ENCODE measurements at places on chromosomes 12 and 14.

DNA sequence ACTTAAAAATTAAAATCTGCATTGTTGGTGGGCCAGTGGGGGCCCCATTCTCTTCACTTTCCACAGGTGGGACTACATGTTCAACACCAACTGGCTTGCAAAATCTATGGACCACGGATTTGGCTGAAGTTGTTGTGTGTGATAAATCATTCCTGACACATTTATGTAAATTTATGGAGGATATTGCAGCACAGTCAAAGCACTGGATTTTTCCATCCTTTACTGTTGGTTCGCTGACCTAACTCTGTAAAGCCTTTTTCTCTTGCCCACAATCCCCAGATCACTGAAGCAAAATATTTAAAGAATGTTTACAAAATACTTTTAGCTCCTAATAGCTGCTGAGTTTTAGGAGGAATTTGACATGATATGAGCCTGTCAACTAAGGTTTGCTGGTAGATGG, 219.7 kb upstream of the PRICKLE1 start:
- DNase-seq = no peak

- no peak for DNase-seq
These were observed 165.4 kb downstream of the DERA start for GRCh38 chr12:16076557-16076956.

GRCh38 chr12:47576289-47576945, 129.4 kb downstream of the RPAP3 start:
- DNase-seq = no peak

GRCh38 chr14:95649230-95649629, 37.0 kb upstream of the TCL1B start:
- no peak for DNase-seq

DNA sequence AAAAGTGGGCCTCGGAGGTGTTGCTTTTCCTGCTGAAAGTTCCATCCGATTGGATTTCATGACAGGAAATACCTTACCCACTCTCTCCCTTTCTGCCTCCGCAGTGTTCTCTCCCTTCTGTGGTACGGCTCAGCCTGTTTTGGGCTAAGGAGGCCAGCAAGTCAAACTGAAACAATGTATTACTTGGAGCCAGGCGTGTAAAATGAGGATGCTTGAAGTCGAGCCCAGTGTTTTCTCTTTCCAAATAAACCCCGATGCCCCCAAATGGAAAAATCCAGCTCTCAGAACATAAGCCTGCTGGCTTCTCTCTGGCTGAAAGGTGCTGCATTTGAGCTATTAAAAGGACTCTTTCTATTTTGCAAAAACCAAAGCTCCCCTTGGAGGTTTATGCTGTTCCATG, 124.7 kb downstream of the ZNF664 start:
- DNase-seq = no peak

DNA sequence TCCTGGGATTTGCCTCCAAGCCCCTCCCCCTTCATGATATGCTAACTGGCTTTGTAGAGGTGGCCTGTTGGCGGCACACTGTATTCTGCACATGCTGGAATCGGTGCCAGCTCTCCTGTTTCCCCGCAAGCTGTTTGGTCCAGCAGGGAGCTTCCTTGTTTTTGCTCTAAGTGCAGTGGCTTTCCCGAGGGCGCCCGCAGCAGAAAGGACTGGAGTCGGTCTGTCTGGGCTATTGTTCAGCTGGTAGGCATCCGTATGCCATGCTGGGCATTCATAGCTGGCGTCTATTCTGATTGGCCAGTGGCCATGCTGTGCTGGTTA, 88.9 kb upstream of the MED13L start:
- no peak for DNase-seq

DNA sequence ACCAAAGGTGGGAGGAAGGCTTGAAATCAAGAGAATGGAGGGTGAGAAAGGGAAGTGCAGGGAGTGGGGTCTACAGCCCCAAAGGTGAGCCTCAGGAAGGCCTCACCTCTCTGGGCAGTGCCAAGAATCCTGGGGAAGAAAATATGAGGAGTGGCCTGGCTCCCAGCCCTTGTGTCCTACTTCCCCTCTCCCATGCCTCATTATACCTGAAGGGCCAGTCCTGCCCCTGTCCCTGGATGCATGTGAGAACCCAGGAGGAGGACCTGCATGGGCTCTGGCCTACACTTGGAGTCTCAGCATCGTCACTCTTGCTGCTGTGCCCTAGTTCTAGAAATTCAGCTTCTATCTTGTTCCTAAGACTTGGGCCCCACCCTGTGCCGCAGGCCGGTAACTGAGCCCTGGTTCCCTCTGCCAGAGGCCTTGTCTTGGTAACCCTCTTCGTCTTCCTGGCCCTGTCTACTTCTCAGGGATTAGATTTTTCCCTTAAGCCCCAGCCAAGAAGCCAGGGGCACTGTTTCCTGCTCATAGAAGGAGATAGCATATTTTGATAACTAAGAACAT, 10.9 kb upstream of the MYH7 start:
- no peak for DNase-seq

DNA sequence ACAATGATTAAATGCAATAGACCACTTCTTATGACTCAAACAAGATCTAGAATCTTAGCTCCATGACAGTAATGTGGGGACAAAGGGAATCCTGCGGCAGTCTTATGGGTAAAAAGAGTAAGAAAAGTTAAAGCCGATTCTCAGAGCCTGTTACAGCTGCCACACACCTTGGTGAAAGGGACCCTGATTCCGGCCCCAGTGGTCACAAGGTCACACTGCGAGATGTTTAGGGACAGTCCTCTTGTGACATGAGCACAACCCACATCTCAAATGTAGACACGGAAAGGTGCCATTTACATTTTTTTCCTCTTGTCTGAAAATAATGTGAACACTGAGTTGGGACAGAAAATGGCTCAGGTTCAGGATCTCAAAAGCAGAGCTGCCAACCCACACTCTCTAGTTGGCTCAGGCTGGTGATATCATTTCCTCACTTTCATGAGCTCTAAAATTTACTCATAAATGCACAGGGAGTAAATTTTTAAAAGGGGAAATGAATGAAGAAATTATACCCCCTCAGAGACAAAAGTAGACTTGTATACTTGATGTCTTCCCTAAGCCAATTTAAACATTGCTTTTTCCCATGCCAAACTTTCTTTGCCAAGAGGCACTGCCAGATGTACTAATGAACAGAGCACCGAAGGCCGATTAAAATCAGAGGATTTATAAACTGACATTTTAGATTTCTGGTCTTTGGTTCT, 113.1 kb upstream of the OVCH1 start:
- DNase-seq = no peak

DNA sequence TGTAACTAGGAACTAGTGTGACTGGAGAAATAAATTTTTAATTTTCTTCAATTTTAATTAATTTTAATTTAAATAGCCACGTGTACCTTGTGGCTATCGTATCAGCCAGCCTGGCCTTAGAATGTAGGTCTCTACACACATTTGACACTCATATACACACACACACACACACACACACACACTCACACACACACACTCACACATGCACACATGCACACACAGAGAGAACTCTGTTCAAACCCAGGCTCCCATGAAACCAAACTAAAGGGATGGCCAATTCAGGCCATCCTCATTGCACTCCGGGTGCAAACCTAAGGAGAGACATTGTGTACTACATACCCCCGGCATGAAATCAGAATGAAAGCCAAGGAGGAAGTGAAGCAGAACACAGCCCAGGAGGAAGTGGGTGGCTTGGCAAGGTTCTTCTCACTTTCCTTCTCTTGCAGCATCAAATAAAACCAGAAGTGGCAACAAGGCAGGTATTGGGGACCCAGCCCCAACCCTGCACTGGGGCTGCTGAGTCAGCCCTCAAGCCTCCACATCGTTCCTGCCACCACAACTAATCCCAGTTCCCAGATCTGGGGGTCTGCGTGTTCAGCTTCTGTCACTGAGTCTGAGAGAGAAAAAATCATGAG, 26.2 kb upstream of the CHPT1 start:
- peak; percentile 42 for DNase-seq

DNA sequence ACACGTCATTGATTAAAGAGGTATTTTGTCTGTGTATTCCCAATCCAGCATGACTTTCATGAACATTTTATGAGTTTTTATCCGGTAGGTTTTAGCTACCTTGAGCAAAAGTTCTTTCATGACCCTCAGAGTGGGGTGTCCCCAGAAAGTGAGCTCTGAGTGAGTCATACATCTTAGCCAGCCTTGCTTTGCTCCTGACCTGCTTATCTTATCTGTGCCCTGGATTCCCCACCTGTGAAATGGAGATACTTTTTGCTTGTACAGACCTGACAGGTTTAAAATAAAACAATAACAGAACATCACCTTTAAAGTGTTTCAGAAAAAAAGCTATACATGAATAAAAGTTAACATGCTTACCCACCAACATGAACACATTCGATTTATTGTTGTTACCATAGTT, 202.8 kb upstream of the SOX5 start:
- no peak for DNase-seq

GRCh38 chr14:74535756-74536325, 42.3 kb downstream of the ISCA2 start:
- DNase-seq = no peak

- DNase-seq = no peak
These were observed 38.4 kb downstream of the PARP11 start for GRCh38 chr12:3834774-3835173.

GRCh38 chr12:53751336-53752191, at the start of gene CISTR:
Gene CISTR (minus strand): TSS chr12:53751979.
- peak; percentile 40 for DNase-seq

GRCh38 chr14:95471016-95471415, 45.4 kb downstream of the SYNE3 start:
- DNase-seq = no peak

DNA sequence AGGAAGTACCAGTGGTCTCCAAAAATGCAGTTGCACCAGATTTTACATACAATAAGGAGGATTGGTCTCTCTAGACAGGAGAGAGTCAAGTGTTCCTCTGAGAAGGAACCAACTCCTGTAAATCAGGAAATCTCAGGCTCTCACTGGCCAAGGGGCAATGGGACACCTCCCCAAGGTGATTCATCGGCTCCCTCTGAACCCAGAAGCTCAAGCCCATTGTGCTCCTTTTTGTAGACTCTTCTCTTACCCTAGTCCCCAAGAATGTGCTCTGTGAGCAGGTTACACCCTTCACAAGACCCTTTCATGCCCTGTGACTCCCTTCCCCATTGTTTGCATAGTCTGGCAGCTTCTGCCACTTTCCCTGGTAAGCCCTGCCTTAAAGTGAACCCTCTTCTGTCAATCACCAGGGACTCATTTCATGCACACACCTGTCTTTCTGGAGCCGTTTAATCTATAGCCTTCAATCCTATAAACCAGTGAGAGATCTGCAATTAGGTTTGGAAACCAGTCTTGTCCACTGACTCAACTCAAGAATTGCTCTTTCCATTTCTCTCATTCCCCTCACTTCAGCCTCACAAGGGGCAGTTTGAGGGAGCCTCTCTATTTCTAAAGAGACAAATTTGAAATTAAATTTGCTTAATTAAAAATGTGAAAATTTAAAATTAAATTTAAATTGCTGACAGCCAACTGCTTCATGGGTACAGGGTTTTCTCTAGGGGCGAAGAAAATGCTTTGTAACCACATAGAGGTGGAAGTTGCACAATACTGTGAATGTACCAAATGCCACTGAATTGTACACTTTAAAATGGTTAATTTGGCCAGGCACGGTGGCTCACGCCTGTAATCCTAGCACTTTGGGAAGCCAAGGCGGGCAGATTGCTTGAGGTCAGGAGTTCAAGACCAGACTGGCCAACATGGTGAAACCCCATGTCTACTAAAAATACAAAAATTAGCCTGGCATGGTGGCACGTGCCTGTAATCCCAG, 38.3 kb upstream of the LTA4H start:
- DNase-seq = no peak

GRCh38 chr12:109820816-109821381, 12.3 kb downstream of the TRPV4 start:
- DNase-seq = no peak

All from CD4-positive, alpha-beta T cell treated with Interleukin-21 for 1 hour (primary cell).